Activated CD4-positive, alpha-beta T cell treated with anti-CD3 and anti-CD28 coated beads, Interleukin-2, amount 50 U/mL, for 1 hour (primary cell): ENCODE measurements at places on chromosomes 7 and 10.
A peak's percentile ranks its signal among the peaks of the same experiment; 100 is the strongest.

DNA sequence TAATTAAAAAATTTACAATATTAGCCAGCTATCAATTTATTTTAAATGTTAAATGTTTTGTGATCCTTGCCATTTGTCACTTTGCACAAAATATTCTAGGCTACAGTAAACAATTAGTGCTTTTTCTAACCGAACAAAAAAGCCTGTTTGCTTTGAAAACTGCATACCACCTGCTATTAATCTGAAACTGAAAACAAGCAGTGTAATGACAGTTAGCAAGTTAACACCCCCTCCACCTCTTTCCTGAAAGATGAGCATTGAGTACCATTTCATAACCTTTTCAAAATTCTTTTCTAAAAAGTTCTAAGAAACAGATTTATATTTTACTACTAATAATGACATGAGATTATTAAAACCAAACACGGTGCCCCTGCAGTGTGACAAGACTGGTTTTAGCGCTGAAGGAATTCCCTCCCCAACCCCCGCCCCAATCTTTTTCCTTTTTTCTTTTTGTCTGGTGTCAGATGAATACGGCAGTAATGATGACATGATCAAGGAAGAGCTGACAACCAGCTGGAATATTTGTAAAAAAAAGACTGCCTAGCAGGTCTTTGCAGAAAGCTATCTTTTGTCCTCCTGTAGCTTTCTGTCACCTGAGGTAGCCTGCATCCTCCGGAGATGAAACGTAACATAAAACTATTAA lies 175.6 kb downstream of the CHCHD3 start:
- no peak for DNase-seq

- DNase-seq = no peak
Observed at GRCh38 chr7:47625861-47626715, 44.2 kb upstream of the TNS3 start.

GRCh38 chr10:88534072-88534665 lies 48.9 kb downstream of the RNLS start:
- DNase-seq = no peak

GRCh38 chr10:88541116-88541626 lies 41.9 kb downstream of the RNLS start:
- no peak for DNase-seq

DNA sequence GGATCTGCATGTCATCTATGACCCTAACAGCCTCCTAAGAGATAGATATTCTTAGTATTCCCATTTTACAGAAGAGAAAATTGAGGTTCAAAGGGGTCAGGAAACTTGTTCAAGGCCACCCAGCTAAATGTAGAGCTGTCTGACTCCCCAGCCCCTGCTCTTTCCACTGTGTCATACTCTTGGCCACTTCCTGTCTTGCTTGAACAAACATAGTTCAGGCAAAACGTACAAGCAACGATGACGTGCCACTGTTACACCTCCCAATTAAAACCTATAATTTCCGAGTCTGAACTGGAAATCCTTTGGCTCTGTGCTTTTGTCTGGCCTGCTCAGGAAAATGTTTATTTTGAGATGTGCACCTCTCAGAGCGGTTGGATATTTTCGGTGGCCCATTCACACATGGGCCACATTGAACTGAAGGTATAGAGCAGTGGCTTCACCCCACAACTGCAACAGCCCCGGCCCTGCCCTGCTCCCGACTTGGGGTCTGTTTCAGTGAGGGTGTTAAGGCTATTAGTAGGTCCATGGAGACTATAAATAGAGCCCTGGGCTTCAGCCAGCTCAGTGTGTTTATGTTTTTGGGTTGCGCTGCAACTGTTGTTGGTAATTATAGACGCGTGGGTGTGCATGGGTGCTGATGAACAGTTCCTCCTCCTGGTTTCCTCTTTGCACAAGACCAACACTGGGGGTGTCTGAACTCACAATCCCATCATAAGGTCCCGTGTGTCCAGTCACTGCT lies 172.3 kb upstream of the ADO start:
- peak; percentile 47 for DNase-seq

- DNase-seq = no peak
Observed at GRCh38 chr10:6928586-6928985, 348.5 kb upstream of the PRKCQ start.

DNA sequence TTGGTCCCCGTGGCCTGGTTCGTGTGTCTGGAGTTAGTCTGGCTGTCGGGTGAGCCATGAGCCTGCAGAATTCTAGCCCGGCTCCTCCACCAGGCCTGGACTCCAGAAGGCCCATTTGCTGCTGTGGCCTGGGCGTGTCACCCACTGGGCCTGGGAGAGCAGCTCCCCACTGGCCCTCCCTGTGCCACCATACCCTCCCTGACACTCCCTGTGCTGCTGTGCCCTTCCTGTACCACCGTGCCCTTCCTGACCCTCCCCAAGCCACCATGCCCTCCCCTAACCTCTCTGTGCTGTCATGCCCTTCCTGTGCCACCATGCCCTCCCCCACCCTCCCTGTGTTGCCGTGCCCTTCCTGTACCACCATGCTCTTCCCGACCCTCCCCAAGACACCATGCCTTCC lies 39.1 kb upstream of the DIP2C start:
- no peak for DNase-seq

DNA sequence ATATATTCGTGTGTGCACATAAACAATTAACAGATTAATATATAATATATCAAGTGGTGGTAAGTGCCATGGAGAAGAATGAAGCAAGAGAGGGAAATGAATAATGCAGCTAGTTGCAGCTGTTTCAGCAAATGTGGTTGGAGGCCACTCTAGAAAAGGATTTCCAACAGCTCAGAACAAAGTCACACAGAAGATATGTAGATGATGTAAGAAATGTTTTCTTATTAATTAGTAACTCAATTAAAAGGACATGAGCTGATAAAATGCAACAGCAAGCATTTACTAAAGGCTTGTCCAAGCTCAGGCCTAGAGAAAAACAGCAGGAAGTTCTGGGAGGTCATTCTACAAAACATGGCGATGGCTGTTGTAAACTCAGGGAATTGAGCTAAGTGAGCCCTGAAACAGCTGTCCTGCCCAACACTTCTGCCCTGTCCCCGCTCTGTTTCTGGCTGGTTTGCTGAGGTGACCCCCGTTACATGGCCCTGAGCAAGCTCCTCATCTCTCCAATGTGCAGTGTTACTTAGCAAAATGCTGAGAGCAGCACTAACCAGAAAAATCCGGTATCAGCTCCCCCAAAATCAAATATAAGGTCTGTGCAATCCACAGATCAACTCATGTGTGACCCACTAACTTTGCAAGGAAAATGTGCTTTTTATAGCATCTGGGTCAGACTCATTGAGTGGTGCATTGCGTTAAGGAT lies 23.4 kb upstream of the C10orf67 start:
- DNase-seq = no peak

- no peak for DNase-seq
Observed at GRCh38 chr10:74642901-74643595, 183.4 kb upstream of the KAT6B start.

DNA sequence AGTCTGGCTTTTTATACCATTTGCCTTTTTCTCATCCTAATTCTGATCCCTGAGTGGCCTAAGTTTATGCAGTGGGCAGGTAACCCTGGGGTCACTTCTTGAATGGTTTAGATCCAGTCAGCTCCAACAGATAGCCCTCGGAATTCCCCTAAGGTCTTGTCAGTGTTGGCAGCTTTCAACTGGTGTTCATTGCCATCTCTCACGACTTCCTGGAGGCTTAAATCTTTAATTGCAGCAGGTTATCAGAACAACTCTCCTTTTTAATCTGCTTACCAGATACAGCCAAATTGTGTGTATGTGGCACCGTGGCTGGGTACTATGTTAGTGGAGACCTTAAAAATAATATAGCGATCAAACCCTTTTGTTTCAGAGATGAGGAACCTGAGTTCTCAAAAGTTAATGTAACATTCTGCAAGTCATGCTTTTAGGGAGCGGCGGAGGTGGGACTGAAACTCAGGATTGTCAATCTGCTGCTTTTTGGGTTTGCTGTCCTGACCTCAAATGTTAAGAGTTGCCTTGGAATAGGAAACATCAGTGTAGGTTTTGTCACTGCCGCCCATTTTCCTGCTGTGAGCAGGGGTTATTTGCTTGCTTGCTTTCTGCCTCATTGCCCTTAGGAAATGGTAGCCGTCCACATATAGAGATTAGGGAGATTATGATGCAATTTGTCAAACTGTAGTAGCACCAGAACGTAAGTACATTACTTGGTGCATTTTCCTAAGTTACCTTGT lies 818 bp downstream of the DLD start:
- no peak for DNase-seq

- DNase-seq = no peak
Observed at GRCh38 chr10:93065675-93066543, 5.3 kb downstream of the CYP26C1 start.

- DNase-seq = no peak
Observed at GRCh38 chr10:69728335-69728870, 73.3 kb upstream of the COL13A1 start.

GRCh38 chr10:110637558-110638053 lies 6.5 kb upstream of the RBM20 start:
- DNase-seq = no peak

DNA sequence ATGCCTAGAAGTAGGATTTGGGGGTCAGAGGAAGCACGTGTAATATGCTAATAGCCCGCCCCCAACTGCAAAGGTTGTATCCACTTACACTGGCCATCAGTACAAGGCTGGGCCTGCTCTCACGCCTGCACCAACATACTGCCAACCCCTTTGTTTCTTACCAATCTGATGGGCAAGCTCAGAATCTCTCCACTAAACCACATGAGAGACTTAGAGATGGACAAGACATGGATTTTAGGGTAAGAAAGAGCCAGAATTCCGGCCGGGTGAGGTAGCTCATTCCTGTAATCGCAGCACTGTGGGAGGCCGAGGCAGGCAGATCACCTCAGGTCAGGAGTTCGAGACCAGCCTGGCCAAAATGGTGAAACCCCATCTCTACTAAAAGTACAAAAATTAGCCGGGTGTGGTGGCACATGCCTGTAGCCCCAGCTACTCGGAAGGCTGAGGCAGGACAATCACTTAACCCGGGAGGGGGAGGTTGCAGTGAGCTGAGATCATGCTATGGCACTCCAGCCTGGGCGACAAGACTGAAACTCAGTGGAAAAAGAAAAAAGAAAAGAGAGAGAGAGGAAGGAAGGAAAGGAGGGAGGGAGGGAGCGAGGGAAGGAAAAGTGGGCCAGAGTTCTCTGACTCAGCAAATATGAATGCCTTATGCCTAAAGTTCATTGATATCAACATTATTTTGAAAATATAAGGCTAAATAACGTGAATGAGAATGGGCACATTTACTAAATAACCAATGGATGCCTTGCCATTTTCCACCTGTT lies 162.2 kb downstream of the SLIT1 start:
- no peak for DNase-seq

DNA sequence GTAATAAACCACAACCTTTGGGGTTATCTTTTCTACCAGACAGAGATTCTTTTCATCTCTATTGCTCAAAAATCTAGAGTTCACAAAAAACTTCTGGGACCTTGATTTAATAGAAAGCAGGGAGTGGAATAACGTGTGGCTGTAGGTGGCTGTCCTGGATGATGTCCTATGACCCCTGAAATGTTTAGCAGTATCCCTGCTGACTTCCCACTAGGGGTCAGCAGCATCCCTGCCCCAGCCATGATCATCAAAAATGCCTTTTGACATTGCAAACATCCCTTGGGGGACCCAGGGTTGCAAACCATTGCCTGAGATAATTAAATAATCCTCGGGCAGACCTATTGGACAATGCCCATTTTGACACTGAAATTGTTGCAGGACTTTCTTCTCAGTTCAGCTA lies 177.1 kb downstream of the USP6NL start:
- DNase-seq = no peak

DNA sequence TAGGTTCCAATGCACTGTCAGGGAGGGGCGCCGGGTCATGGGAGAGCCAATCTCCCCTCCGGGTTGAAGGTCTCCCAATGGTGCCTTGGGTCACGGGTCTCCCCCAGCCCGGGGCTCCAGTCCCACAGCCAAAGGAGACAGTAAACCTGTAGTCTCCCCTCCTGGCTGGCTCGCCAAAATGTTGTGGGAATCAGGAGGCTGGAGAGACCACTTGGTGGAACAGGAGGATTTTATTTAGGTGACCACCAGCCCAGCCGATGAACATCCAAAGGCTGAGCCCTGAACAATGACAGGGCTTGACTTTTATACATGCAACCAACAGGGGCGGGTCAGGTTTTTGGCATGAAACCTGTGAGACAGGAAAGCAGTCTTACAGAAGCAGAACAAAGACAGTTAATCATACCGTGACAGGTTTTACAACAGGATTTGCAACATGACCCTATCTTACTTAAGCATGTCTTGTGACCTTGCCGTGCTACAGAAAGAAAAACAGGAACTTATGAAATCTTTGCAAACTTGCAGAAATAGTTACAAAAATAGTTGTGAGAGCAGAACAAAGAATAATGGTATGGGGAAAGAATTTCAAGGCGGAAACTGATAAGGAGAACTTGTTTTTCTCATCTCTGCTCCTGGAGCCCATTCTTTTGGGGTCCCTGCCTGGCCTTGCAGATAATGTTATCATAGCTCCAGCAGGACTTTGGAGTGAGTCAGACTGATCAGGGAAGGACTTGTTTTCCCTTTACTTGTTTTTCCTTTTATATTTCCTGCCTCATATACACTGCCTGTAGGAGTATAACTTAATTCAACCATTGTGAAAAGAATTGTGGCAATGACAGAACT lies 7.1 kb downstream of the ERV3-1 start:
- DNase-seq = no peak

DNA sequence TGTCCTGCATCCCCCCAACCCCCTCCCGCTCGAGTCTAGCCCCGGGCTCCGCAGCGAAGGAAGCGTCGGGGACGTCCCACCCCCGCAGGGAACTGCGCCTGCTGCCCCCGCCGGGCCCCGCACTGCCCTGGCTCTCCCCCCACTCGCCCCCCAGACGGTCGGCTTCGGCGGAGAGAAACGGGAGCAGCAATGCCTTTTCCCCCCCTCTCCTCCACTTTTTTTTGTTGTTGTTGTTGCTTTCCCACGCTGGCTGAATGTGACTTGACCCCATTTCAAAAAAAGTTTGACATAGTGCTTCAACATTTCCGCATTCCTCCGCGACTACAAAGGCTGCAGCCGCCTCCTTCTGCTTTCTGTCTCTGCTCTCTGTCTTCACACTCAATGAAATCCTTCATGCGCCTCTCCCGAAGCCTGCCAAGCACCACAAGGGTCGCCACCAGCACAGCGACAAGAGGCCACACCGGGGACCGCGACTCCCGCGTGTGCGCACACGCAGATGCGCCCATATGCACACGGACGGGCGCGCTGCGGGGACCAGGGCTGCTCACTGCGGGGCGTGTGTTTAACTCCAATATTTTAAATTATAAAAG lies 1.0 kb downstream of the CDK6 start:
- peak; percentile 30 for DNase-seq

- peak; percentile 0 for DNase-seq
Observed at GRCh38 chr7:69814421-69814962, 216.2 kb downstream of the AUTS2 start.

- DNase-seq = no peak
Observed at GRCh38 chr10:79220307-79220706, 127.0 kb upstream of the PPIF start.
